Activated CD4-positive, CD25-positive, alpha-beta regulatory T cell (primary cell): ENCODE measurements at places on chromosomes 16 and 17.

- DNase-seq = no peak
Measured at GRCh38 chr16:3023415-3023668, 400 bp downstream of the HCFC1R1 start.

DNA sequence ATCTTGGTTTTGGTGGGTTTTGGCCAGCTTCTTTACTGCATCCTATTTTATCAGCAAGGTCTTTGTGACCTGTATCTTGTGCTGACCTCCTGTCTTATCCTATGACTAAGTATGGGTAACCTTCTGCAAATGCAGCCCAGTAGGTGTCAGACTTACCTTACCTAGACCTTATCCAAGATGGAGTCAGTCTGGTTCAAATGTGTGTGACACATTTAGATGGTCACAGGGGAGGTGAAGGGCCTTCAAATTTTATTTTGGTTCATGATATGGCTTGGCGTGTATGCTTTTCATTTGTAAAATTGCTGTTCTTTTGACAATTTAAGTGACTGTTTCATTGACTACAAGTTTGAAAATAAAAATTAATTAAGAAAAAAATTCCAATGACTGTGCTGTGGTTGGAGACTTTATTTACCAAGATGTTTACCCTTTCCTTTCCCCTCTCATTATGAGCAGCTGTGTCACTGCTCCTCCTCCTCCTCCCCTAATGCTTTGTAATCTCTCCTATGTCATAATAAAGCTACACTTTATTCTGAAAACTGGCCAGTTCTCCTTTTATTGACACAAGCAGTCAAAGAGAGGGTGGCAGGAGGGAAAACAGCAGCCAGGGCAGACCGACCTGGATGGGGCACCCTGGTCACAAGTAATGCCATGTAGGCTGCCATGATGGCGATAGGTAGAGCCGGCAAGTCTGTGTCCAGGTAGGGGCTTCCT is 49.4 kb downstream of the TNFRSF13B start:
- no peak for DNase-seq

GRCh38 chr17:56985371-56986162 is 7.6 kb downstream of the SCPEP1 start:
- no peak for DNase-seq

DNA sequence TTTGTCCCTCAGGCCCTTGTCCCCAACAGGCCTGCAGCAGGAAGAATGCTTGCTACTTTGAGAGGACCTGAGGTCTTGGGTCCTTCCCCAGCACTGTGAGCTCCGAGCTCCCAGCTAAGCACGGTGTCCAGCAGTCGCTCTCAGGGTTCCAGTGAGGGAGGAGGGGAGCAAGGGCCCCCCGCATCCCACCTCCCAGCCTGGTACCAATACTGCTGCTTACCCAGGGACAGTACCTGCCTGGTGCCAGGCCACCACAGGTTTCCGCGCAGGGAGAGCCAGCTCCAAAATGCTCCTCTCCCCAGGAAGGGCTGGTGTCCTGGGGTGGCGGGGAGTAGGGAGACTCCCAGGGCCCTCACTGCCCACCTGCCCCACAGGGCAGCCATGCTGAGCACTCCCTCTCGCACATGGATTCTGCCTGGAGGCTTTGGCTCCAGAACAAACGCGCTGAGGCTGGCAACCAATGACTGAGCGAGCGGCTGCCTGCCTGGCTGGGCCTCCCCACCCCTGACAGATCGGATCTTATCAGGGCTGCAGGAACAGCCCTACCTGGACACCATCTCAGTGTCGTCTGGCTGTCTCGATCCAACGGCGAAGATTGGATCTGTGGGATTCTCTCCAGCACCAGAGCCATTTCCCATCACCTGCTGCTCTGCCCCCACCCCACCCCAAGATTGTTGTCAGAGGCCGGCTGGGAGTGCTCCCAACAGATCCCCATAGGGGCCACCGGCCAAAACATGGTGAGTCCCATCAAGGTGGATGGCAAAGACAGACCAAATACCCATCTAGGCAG is 2.4 kb downstream of the DOK4 start:
- no peak for DNase-seq

DNA sequence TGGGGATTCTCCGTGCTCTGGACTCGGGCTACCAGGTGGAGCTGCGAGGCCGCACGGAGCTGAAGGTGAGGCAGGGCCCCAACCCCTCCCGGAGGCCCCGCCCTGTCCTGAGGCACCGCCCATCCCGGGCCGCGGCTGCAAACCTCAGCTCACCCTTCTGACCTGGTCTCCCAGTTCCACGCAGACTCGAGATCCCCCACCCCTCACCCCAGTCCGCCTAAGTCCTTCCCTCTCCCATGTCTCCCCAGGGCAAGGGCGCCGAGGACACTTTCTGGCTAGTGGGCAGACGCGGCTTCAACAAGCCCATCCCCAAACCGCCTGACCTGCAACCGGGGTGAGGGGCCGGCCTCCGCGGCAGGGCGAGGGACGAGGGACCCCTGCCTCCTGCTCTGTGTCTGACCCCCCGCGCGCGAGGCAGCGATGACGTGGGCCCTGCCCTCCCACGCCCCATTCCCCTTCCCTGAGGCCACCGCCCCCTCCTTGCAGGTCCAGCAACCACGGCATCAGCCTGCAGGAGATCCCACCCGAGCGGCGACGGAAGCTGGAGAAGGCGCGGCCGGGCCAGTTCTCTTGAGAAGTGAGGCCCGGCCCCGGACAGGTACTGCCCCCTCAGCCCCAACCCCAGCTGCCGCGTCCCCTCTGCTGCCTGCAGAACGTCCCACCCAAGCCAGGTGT is 13.7 kb downstream of the GUCY2D start:
- DNase-seq = no peak

GRCh38 chr17:77208217-77208808 is 67.5 kb downstream of the SEC14L1 start:
- DNase-seq = no peak

- DNase-seq = no peak
Measured at GRCh38 chr16:14232106-14232864, 161.2 kb downstream of the MRTFB start.

DNA sequence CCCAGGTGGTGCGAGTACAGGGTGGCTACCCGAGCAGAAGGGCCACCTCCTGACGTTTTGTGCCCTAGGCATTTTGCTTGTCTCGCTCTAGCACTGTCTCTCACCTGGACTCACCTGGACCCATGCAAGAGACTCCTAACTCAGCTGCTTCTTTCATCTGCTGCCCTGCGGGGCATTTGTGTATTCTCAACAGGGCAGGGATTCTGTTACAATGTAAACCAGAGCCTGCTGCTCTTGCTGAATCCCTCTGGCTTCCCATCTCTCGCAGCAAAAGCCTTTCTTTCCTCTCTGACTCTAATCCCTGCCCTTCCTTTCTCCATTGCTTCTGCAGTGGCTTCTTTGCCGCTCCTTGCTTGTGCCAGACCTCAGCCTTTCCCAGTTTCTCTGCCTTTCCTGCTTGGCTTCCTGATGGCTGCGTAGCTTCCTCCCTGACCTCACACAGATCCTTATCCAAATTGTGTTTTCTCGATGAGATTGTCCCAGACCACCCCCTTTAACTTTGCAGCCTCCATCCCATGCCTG is 10.2 kb downstream of the ARSG start:
- no peak for DNase-seq

DNA sequence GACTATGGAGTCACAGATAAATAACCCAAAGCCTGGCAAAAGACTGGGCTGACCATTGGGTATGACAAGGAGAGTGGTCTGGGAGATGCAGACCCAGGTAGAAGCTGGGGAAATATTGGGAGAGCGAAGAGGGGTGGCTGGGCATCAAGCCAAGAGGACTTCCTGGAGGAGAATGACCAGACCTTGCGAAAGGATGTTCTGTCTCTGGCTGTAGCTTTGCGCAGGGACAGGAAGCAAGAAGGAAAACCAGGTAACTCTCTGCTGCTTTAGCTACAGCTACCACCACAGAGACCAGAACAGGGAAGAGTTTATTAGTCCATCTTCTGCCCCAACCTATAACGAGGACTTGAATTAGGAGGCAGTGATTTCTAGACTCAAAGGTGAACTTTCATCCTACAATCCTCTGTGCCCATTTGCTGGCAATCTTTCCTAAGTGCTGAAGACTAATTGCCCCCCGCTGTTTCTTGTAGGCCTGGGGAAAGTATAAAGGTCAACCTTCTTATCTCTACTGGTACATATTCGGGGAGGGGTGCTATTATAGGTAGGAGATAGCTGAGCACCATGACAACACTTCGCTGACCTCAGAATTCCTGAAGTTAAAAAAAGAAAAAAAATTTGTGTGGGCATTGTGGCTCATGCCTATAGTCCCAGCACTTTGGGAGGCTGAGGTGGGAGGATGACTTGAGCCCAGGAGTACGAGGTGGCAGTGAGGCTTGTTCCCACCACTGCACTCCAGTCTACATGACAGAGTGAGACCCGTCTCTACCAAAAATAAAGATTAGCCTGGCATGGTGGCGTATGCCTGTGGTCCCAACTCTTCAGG is 19.1 kb upstream of the KIFC3 start:
- no peak for DNase-seq

DNA sequence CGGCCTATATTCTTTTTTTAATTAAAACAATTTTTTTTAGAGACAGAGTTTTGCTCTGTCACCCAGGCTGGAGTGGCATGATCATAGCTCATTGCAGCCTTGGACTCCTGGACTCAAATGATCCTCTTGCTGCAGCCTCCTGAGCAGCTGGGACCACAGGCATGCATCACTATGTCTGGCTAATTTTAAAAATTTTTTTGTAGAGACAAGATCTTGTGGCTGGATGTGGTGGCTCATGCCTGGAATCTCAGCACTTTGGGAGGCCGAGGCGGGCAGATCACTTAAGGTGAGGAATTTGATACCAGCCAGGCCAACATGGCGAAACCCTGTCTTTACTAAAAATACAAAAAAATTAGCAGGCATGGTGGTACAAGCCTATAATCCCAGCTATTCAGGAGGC is 54.8 kb upstream of the MSI2 start:
- no peak for DNase-seq

DNA sequence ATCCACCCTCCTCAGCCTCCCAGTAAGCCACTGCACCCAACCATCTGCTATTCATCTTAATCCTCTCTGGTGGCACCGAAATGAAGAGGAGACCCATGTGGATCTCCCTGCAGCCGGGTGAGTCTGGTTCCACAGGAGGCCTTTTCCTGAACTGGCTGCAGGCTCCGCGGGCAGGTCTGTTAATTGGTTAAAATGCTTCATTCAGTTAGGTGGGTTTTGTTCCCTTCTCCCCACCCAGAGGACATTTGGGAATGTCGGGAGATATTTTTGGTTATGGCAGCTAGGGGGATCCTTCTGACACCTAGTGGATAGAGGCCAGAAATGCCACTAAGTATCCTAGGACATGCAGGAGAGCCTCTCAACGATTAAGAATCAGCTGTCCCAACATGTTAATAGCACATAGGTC is 16.7 kb downstream of the C16orf54 start:
- no peak for DNase-seq

DNA sequence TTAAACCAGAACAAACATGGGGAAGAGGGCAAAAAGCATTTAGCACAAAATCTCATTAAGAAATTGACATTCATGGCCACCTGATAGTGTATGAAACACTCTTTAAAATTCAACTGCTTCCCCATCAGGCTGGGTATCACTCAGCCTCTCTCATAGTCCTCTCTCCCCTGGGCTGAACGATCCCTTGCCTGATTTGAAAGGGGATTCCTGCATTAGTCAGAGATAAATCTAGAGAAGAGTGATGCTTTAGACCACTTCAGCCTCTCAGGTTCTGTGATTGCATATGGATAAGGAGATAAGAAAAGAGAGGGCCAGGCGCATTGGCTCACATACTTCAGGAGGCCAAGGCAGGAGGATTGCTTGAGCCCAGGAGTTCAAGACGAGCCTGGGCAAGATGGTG is 280.0 kb downstream of the SOX9 start:
- no peak for DNase-seq

GRCh38 chr17:80921159-80921558 is 70.5 kb upstream of the CHMP6 start:
- DNase-seq = no peak

DNA sequence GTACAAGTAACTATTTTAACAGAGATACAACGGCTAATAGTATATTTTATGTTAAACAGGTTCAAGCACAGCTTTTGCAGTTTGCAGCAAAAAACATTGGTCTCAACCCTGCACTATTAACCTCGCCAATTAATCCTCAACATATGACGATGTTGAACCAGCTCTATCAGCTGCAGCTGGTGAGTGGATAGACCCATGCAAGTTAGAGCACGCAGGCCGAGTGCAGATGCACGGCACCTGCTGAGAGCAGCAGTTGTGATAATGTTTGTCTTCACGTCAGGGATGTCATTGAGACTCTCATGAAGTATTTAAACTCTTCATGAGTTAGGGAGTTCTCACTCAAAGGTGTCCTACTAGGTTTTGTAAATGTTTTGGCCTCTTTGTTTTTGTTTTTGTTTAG is 45.6 kb downstream of the TMC6 start:
- DNase-seq = no peak

DNA sequence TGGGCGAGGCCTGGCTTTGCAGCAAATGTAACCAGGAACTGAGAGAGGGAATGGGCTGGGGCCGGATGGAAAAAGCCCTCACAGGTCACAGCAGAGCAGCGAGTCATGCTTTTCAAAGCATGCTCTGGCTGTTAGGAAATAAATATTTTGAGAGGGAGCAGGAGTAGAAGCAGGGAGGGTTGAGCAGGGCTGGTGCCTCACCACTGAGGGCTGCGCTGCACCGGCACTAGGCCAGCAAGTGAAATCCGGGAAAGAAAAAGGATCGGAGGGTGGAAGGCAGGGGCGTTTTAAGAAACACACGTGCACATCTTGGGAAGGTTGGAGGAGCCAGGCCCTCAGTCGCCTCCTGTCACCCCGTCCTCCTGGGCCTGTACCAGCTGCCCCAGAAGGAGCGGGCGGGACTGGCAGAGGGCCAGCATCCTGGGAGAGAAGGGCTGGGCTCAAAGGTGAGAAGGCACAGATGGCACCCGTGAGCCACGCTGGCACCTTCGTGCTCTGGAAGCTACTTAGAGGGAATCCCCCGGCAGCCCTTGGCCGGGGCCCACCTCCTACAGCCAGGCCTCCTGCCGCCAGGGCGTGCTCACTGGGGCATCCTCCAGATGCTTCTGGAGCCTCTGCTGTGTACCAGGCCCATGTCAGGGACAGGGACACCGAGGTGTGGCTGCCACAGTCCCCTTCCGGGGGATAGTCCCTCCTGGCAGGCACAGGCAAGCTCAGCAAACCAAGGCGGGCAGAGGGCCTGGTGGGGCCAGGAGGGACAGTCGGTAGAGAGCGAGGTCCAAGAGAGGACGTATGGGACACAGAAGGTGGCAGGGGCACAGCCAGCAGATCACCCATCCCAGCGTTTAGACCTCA is 71.5 kb upstream of the PLCG2 start:
- no peak for DNase-seq

DNA sequence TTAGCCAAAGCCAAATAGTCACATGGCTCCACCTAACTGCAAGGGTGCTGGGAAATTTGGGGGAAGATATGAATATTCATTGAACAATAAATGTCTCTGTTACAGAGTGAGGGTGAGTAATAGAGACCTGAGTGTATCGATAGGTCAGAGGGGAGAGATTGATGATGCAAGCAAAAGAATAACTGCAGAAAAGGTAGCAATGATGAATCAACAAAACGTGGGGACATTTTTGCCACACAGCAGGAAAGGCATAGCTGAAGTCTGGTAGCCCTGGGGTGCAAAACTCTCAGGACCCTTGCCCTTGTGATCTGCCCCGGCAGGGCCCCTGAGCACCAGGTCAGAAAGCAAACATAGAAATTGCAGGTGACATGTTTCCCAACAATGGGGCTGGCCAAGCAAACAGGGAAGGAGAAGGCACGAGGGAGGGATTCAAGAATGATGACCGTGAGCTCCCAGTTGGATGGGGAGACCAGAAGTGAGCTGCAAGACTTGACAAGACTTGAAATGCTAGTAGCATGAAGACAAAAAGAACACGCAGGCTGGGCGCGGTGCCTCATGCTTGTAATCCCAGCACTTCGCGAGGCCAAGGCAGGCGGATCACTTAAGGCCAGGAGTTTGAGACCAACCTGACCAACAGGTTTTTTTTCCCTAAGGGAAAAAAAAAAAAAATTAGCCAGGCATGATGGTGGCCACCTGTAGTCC is 12.7 kb upstream of the HERPUD1 start:
- no peak for DNase-seq
